ENCODE measurements at places on chromosomes 6 and 20. TPM values are rescaled to one million over a fixed set of nuclear protein-coding genes. Genes with fewer than 3 reads are reported as not detected.

BPIFA3 gene
- not detected for total RNA-seq

RAET1L gene
- total RNA-seq: not detected

TRIM40 gene
- not detected for total RNA-seq

PTCRA gene
- total RNA-seq: not detected

PTP4A1 gene
- total RNA-seq: 66.4 TPM
